ENCODE measurements at places on chromosomes 12 and 14.

GRCh38 chr14:99284254-99285004 lies 12.4 kb upstream of the BCL11B start:
- no peak for DNase-seq

- no peak for DNase-seq
Measured at GRCh38 chr12:62471734-62472133, 5.1 kb downstream of the MON2 start.

DNA sequence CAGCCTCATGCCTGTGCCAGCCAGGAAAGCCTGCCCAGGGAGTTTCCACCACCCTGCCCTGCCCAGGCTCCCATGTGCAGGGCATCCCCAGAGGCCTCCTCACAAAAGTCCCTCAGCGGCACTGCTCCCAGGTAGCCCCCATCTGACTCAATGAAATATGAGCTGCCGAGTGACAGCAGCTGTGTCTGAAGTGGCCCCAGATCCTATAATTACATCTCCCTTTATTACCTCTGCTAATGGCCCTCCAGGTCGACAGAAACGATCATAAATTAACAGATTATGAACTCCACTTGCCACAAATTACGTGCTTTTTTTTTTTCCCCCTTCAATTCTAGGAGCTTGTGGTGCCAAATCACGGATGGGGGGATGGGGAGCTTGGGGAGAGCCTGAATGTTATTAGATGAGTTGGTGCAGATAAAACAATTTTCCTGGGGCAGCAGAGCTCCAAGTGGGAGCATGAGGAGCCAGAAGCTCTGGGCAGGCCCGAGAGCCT lies 110.4 kb downstream of the ESRRB start:
- no peak for DNase-seq

DNA sequence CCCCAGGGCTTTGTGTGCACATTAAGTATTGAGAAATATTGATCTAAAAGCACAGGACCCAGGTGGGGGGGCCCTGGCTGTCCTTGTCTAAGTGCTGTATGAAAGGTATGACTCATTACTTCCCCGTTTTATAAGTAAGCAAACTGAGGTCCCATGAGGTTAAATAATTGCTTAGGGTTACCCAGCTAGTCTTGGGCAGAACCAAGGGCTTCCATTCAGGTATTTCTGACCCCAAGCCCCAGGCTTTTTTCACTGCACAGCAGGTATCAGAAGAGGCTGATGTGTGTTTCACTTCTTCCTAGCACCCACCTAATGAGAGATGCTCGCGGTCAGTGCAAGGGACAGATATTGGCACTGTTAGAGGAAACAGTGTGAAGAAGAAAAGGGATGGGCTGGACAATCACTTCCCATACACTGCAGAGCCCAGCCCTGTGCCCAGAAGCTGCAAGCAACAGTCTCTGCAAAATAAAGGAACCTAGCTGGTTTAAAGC lies 4.7 kb upstream of the TC2N start:
- DNase-seq: no peak

- no peak for DNase-seq
Measured at GRCh38 chr12:87760943-87761342, 268.3 kb downstream of the C12orf50 start.

GRCh38 chr14:36479344-36479743 lies 40.7 kb downstream of the NKX2-1 start:
- no peak for DNase-seq

- no peak for DNase-seq
Measured at GRCh38 chr12:114682785-114683708, 928 bp downstream of the TBX3 start.

DNA sequence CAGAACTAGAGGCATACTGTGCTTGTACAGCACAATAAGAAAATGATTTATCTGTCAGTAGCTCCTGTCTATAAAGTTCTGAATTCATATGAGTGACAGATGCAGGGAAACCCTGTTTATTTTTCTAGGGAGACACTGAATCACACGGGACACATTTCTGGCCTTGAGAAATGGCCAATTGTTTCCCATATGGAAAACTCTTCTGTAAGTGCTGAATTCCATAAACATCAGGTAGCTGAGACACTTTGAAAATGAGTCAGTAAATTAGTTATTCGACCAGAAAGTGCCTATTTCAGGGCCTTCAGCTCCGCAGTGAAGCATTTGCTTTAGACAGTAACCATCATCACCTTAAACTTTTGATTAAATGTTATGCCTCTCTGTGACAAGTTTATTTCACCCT lies 184.4 kb downstream of the TMEM132D start:
- DNase-seq: no peak

DNA sequence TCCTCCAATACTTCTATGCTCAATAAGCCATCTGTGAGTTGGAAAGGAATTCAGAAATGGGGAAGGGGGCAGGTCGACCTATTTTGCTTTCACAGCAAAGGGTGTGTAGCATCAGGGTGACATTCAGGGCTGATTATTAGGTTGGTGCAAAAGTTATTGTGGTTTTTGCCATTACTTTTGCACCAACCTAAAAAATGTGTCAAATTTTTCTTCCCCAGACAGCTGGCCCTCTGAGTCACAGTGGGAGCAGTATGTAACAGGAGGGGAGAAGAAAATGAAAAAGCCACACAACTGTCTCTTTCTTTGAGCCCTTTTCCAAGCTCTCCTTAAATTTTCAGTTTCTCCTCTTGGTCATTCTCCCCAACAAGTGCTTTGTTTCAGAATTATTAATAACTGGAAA lies 47.1 kb upstream of the GZMB start:
- DNase-seq: no peak

- DNase-seq: peak; percentile 71
Measured at GRCh38 chr14:72699852-72700257, 194.0 kb downstream of the DPF3 start.

GRCh38 chr12:116278667-116279066 lies 1.2 kb upstream of the MED13L start:
- DNase-seq: no peak

DNA sequence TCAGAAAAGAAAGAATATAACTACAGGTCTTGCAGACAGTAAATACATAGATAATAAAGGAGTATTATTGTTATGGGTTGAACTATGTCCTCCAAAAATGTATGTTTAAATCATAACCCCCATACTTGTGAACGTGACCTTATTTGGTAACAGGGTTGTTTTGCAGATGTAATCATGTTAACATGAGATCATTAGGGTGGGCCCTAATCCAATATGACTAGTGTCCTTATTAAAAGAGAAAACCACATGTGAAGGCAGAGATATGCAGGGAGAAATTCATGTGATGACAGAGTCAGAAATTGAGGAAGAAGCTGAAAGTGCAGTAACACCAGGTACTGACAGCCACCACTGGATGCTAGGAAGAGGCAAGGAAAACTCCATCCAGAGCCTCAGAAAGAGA lies 29.0 kb downstream of the MAGOHB start:
- no peak for DNase-seq

DNA sequence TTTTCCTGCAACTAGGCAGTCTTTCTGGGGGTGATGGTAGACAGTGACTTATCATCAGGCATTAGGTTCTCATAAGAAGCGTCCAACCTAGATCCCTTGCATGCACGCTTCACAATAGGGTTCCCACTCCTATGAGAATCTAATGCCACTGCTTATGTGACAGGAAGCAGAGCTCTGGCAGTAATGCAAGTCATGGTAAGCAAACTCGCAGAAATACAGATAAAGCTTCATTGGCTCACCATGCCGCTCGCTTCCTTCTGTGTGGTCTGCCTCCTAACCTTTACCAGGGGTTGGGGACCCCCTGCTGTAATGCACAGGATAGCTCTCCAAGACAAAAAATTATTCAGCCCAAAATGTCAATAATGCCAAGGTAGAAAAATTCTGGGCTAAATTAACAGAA lies 864.2 kb downstream of the TRHDE start:
- no peak for DNase-seq

DNA sequence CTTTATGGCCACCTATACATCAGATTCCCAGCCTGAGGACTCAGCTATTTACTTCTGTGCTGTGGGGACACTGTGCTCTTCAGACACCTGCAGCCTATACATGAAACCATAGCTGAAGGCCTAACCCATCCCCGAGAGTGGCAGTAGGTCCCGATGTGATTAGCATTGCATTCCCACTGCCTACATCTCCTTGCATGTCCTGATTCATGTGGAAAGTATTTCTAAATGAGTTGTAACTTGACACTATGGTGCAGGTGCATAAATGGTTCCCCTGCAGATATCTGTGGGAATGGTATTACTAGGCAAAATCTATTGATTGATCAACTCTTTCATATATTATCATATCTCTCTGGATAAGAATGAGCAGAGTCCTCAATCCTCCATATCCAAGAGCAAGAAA lies 433.5 kb downstream of the DAD1 start:
- no peak for DNase-seq

- DNase-seq: no peak
Measured at GRCh38 chr14:96098309-96098998, 59.3 kb downstream of the C14orf132 start.

DNA sequence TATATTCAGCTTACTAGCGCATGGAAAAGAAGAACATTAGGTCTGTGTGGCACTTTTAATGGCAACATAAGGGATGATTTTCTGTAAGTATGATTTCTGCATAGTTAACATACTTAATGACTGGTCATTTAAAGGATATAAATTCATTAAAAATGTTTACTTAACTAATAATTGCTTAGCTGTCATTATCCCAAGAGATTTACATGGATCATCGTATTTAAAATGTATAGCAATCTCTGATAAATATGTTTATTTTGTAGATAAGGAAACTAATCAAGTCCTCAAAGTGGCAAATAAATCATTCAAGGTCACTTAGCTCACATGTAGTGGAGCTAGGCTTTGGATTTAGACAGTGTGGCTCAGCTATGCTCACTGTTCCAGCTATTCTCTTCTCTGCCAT lies 158.6 kb downstream of the OTOGL start:
- no peak for DNase-seq

DNA sequence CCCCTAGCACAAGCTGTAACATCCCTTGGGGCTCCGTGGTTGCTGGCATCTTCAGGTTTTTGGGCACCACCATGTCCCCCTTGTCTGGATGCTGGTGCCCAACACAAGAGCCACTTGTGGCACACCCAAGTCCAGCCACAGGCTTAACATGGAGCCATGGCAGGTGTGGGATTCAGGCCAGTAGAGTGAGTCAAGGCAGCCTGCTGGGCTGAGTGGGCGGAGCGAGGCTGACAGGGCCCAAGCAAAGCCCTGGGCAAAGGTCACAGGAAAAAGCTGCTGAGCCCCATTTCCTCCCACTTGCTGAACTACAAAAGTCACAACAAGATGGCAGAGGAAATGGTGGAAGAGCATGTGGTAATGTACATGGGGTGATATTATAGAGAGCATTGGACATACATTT lies 950.7 kb upstream of the FLRT2 start:
- no peak for DNase-seq

GRCh38 chr14:97718886-97719442 lies 921.8 kb downstream of the VRK1 start:
- DNase-seq: no peak

DNA sequence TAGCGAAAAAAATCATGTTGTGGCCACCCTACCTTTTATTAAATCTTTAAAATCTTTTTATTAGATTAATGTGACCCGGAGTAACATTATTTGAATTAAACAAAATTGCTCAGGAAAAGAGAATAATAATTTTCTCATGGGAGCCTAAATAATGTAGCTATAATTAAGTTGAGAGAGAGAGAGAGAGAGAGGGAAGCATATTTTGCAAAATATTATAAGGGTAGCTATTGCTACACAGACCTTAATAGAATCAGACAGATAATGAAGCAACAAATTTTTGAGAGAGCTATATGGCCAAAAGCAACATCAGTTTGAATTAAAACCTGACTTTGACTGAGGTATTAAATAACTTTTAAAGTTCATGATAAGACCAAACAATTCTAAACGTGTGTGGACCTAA lies 703.5 kb downstream of the TMTC2 start:
- DNase-seq: no peak

GRCh38 chr12:15243102-15243501 lies 21.9 kb upstream of the RERG start:
- no peak for DNase-seq

GRCh38 chr14:42299692-42300091 lies 693.0 kb downstream of the LRFN5 start:
- no peak for DNase-seq

DNA sequence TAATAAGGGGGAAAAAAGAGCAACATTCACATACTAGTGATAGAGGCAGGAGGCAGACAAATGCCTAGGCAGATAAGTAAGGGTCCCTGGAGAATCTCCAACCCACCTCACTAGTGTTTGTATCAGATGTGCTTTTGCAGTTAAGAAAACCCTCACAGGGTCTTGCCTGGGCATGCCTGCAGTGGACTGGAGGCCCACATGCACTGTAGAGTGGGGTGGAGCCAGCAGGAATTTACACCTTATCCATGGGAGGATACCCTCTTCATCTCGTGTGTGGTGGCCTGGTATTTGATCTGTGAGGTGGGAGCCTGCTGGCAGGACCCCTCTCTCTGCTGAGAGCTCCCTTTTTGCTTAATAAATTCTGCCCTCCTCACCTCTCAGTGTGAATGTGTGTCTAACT lies 238.0 kb upstream of the SLC16A7 start:
- no peak for DNase-seq

DNA sequence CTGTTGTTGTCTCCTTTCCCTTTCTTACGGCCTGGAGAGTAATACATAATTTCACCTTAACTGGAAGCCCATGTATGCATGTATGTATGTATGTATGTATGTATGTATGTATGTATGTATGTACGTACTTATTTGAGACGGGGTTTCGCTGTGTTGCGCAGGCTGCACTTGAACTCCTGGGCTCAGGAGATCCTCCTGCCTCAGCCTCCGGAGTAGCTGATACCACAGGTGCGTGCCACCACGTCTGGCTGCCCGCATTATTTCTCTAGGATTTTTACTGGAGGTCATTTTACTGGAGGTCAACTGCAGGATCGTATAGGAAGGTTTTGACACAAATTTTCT lies 644 bp upstream of the OS9 start:
- no peak for DNase-seq

GRCh38 chr14:36319899-36320199 lies 588 bp downstream of the MBIP start:
- no peak for DNase-seq

DNA sequence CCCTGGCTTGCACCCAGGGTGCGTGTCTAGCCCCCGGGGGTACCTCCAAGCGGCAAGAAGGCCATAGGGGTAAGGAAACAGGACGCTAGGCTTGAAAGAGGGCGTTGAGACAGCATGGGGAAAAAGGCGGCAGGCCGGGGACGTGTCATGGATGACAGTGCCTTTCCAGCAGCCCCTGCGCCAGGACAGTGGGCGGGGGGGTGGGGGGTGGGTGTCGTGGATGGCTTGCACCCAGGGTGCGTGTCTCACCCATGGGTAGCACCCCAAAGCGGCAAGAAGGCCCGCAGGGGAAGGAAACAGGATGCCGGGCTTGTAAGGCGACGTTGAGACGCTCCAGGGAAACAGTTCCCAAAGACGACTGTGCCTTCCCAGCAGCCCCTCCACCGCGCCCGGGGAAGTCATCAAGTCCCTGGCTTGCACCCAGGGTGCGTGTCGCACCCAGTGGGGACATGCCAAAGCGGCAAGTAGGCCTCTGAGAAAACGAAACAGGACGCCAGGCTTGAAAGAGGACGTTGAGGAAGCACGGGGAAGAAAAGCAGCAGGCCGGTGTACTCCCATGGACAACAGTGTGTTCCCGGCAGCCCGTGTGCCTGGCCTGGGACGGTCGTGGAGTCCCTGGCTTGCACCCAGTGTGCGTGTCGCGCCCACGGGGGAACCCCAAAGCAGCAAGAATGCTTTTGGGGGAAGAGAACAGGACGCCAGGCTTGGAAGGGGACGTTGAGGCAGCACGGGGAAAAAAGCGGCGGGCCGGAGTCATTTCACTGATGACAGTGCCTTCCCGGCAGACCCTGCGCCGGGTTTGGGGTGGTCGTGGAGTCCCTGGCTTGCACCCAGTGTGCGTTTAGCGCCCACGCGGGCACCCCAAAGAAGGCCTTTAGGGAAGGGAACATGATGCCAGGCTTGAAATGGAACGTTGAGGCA lies 163.5 kb upstream of the ALG10B start:
- DNase-seq: no peak

Measured in sigmoid colon (tissue), 7 donors.